Colonic mucosa (tissue), 4 donors: ENCODE measurements at places on chromosomes 6 and 20. TPM values are rescaled to one million over a fixed set of nuclear protein-coding genes. Genes with fewer than 3 reads are reported as not detected.

DNA sequence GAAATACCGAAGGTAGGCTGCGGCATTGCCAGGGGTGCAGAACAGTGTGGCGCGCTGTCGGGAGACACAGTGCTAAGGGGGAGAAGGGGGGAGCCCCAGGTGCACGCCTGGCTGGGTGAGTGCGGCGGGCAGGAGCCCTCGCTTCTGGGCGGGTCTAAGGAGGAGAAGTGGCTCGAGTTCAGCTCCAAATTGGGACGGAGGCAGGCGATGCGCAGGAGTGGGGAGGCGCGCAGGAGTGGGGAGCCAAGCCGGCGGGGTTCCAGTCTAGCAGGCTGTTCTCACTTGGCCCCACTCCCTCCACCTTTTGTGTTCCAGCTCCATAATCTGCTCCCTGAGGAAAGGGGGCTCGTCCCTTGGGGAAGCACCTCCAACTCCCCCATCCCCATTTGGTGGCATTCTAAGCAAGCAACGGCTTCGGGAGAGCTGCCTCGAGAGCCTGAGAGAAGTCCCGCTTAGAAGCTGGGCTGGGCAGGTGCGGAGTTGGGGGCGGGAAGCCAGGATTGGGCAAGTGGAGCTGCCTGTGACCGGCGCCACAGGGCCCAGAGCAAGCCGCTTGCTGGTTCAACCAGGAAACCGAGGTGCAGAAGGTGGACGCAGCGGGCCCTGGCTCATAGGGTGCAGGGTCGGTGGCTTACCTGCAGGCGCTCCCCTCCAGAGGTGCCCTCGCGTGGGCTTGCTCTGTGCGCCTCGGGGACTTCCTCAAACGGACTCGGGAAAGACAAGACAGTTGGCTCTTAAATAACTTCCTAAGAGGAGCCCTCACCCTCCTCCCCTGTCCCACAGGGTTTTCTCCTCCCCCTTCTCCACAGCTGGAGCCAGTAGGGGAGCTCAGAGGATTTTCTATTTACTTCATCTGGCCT, at the start of gene F13A1:
TSS of gene F13A1 (minus strand) at position 711 of the 860 bp plus-strand sequence. CDS start 1,998 bp downstream, outside the sequence.
- no peak for DNase-seq

DNA sequence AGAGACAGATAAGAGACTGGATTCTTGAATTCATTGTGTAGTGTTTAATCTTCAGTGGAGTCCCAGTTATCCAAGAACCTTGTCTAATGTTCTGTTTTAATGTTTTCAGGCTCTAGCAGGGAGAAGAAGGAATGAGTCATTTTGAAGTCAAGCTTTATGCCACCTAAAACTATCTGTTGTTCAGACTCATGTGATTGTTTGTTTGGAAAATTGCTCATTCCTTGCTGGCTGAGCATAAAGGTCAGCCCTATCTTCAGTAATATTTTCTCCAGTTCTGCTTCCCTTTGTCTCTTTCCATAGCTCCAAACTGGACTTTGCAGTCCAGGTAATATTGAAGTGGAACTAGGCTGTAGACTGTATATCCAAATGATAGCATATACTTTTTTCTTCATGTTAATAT, 34.2 kb downstream of the CLVS2 start:
- DNase-seq: no peak

DNA sequence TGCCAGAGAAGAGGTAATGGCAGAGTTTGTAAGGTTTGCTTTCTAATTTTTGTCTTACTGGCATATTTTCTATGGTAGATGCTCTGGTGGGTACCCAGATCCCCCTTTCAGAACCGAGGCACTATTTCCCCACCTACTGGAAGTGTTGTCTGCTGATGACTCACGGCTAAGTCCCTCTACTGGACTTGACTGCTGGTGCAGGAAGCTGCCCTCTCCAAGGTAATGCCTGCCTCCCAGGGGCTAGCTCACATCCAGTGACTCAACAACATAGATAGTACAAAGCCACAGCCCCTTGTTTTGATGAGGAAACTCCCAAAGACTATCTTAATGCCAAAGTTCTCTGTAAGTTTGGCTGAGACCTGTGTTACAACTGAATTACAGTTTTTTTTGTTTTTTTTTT, 285.4 kb upstream of the FLRT3 start:
- no peak for DNase-seq

DNA sequence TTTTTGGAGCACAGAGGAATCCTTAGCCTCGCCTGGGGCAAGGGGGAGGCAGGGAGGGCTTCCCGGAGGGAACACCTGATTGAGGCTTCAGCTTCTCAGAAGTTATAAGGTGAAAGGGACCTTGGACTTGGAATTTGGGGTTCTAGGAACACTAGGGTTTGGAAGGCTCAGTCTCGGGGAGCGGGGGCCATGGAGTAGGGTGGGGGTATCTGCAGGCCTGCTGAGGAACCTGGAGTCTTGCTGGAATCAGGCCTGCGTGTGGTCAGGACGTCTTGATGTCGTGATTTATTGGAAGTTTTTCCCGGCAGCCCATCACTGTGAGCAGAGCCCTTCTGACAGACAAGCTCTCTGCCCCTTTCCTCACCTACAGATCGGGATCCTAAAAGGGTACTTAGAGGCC, 50.7 kb downstream of the EFCAB8 start:
- DNase-seq: no peak

DNA sequence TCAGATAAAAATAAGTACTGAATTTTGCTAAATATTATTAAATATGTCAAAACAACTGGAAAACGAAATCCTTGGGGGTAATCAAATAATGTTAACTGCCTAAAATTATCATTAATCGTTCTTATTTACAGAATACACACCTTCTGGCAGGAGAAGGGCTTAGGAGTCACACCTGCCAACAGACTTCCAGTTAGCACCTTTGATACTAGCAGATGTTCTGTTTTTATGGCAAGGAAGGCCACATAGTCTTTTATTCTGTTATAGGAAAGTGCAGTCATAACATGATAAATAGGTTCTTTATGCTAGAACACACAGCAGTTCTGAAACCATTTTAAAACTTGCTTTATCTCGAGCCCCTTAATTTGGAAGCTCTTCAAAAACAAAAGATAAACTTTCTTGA, 464.1 kb downstream of the UTRN start:
- DNase-seq: no peak

DNA sequence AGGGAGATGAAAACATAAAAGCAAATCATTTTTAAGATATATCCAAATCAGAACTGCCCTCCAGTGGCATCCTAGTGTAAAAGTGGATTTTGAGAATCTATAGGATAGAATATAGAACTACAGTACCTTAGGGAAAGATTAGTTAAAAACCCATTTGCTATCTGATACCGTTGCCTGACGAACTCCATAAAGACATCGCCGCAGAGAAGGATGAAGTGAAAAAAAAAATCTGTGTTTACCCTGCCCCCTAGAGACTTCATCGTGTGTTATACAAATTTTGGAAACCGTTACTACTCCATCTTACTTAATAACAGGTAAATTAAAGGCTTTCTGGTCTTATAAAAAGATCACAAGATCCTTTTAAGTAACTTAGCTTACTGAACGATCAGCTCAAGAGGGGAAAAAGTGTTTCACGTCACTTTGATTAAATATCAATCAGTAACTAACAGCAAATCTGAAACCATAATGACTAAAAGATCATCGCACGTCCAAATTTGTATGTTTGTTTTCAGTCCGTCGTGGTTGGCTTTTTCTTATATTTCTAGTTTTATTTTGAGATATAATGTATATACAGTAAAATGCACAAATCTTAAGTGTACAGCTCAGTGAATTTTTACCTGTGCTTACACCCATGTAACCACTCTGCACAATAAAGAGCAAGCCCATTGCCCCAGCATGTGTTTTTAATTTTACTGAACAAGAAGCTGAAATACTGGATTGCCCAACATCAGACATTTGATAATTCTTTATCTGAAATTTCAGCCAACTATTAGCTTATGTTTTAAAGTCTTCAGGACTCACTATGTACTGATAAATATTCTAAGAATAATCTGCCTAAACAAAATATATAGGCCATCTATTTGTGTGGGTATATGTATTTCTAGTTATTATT, 881 bp upstream of the MCM3 start:
- no peak for DNase-seq

DNA sequence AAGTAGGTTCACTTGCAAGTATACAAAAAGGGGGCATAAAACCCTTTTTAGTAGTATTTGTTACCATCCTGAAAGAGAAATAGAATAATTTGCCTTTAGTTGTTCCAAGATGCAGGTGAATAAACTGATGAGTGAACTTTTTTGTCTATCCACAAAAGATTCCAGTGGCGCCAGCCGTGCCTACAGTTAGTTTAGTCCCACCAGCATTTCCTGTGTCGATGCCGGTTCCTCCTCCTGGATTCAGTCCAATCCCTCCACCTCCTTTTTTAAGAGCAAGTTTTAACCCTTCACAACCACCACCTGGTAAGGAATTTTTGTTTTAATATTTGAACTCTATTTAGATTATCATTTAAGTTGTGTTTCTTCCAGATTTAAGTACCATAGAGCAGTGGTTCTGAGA, 90.9 kb downstream of the SCAF8 start:
- no peak for DNase-seq

- DNase-seq: no peak
Observed at GRCh38 chr20:41436679-41437078, 70.1 kb upstream of the EMILIN3 start.

DNA sequence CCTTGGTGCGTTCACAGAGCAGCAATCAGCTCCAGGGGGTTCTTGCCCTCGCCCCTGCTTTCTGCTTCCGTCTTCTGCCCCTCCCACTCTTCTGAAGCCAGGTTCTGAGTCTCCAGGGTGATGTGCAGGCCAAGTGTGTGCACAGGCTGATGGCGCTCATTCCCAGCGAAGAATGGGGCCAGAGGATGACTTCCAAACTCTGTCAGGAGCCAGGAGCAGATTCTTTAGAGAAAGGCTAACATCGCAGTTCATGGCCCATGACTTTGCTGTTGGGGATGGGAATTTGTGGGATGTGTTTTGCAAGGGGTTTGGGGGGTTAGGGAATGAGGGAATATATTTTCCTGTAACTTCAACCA, 56.1 kb upstream of the CCN6 start:
- no peak for DNase-seq

DNA sequence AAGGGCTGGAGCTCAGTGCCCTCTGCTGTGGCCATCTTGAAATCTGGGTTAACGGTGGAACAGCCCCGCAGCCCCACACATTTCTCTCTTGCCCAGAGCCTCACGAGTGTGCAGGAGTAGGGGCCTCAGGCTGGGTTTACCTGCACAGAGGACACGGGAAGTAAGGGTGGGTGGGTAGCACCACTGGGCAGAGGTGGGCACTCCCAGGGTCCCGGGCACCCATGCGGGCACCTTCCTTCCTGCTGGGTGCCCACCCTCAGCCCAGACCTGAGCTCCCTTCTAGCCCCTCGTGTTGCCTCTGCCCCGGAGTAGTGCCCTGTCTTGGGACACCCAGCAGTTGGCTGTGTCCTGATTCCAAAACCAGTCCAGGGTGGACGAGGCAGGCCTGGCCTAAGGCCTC, 11.2 kb downstream of the COL9A3 start:
- DNase-seq: no peak

- DNase-seq: no peak
Observed at GRCh38 chr6:56278171-56278591, 30.8 kb upstream of the COL21A1 start.

- no peak for DNase-seq
Observed at GRCh38 chr6:121600389-121601168, 165.1 kb downstream of the GJA1 start.

- no peak for DNase-seq
Observed at GRCh38 chr6:36822506-36823269, 16.6 kb downstream of the CPNE5 start.

- DNase-seq: no peak
Observed at GRCh38 chr6:158687506-158687905, 37.7 kb downstream of the SYTL3 start.

GRCh38 chr6:163579880-163580295, 165.4 kb downstream of the QKI start:
- no peak for DNase-seq

GRCh38 chr20:50403565-50404418, 106.4 kb upstream of the PTPN1 start:
- no peak for DNase-seq

DNA sequence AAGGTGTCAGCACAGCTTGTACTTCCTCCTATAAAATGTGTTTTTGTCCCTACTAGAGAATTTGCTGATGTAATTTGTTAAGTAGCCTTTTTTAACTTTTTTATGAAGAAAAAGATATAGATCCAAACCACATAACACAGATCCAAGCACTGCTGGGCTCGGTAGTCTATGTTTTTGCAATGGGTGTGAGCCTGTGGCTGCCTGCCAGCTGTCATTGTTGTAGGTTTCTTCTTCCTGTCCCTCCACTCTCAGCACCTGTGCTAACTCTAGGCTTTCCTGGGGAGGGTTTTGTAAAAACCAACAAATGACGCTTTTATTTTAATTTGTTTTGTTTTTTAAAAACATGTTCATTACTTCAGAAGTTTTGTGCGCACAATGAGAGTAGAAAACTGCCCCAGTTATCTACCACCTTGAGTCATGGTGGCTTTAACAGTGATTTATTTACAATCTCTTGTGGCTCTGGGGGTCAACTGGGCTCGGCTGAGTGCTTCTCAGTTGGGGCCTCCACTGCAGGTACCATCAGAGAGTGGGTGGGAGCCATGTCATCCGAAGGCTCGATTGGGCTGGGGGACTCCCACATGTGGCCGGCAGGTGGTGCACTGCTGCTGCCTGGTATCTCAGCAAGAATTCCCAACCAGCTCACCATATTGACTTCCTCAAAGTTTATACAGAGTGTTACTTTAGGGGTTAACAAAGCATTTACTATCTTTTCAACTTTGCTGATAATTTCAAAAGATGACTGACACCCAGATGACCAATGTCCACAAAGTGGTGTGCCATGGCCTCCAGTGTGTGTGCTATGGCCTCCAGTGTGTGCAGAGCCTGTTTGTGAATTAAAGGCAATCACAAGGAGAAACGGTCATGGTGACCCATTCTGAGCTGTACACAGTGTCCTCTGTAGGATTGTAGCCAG, 3.0 kb upstream of the CCR6 start:
- DNase-seq: peak; percentile 70

DNA sequence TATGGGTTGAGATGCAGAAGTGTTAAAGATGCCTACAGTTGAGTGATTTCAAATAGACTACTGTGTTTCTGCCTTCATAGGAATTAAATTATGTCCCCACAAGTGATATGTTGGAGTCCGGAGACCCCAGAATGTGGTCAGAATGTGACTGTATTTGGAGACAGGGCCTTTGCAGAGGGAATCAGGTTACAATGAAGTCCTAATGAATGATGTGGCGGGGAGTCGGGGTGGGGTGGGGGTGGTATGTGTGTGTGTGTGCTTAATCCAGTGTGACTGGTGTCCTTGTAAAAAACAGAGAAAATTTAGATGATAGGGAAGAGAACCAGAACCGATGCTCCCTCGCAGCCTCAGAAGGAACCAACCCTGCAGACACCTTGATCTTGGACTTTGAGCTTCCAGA, 448.2 kb downstream of the QKI start:
- DNase-seq: no peak

GRCh38 chr6:44554861-44555260, 167.4 kb downstream of the CDC5L start:
- no peak for DNase-seq

- no peak for DNase-seq
Observed at GRCh38 chr6:73250016-73250415, 13.0 kb downstream of the KHDC1 start.

- DNase-seq: no peak
Observed at GRCh38 chr20:46323557-46323956, 15.3 kb upstream of the CDH22 start.

GTSF1L gene
- total RNA-seq: not detected

TFAP2B gene
- total RNA-seq: not detected

MBOAT1 gene
- total RNA-seq: 45.7 TPM

THEMIS gene
- 0.96 TPM for total RNA-seq

LST1 gene
- total RNA-seq: 4.8 TPM

NKX2-4 gene
- not detected for total RNA-seq
